ENCODE measurements at places on chromosomes 7 and 10.

- no peak for DNase-seq
Measured at GRCh38 chr7:124020060-124020459, 12.8 kb downstream of the TMEM229A start.

- DNase-seq: no peak
Measured at GRCh38 chr7:43761938-43762692, 3.6 kb downstream of the BLVRA start.

- DNase-seq: no peak
Measured at GRCh38 chr7:18570441-18570840, 74.9 kb downstream of the HDAC9 start.

- DNase-seq: no peak
Measured at GRCh38 chr7:156074982-156075615, 262.8 kb upstream of the SHH start.

- no peak for DNase-seq
Measured at GRCh38 chr7:39016609-39017008, 38.9 kb downstream of the POU6F2 start.

GRCh38 chr7:17207220-17207619 lies 91.2 kb upstream of the AHR start:
- DNase-seq: no peak

- DNase-seq: peak; percentile 9
Measured at GRCh38 chr10:132634947-132635271, 97.3 kb downstream of the INPP5A start.
